Hippocampal formation (tissue), 2 donors: ENCODE measurements at places on chromosomes 4 and X.
A peak's percentile ranks its signal among the peaks of the same experiment; 100 is the strongest.

GRCh38 chr4:100071506-100071905, 118.8 kb downstream of the DDIT4L start:
- DNase-seq: no peak

DNA sequence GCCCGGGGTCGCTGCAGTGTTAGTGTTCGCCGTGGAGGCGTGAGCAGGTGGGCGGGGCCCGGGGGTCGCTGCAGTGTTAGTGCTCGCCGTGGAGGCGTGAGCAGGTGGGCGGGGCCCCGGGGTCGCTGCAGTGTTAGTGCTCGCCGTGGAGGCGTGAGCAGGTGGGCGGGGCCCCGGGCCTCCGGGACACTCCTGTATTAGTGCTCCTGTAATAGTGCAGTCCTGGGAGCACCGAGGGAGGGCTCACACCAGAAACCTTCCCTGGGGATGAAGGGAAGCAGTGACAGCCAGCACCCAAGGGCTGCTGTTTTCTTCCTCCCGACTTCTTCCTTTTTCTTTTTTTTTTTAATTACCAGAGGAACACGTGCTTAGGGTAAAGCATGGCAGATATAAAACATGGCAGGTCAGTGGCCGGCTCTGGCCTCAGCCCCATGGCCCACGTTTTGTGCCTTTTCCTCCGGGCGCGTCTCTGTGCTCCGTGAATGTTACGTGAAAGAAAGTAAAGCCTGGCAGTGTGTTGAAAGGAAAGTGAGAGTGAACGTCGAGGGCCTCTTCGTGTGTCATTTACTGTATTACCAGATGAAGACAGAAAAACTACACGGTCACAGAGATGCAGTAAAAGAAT, 42.0 kb downstream of the PCGF3 start:
- DNase-seq: no peak

DNA sequence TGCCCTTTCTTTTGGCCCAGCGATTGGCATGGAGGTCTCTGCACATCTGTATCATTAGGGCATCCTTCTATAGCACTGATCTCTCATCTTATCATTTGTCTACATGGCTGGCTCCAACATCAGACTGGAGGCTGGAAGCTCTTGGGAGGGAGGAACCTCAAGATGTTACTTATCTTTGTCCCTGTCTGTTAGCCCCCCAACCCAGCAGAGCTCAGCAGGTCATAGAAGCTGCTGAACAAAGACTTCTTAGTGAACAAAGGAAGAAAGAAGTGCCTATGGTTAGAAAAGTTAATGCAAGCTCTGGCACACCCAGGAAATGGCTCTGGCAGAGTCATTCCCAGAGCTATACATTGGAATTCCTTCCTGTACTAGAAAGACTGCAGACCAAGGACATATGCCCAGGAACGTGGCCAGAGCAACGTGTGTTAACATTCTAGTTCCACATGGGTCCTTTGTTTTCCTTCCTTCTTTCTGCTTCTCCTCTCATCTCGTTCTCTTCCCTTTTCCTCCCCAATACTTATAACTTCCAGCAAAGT, 74.0 kb downstream of the SEL1L3 start:
- DNase-seq: no peak

DNA sequence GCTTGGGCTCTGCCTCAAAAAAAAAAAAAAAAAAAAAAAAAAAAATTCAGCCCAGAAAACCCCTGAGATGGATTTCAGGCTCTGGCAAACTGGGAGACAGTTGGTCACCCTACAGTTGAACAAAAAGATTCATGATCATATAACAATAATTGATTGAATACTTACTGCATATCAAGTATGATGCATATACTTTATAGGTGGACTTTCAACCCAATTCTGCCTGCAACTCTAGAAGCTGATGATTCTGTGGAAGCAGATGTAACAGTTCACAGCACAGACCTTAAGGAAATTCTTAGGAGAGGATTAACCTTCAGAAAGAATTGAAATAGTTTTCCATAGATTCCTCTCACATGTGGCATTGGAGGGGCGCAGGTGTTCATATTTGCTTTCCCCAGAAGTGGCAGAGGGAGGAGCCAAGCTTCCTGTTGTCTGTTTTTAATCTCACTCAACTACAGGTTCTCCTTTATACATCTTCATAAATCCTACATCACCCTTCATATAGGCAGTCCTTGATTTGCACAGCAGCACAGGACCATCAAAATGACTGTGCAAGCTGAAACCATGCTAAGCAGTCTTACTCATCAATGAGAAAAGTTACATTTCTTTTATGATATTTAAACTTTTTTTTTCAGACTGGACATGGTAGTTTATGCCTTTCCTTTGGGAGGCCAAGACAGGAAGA, 149.4 kb upstream of the KLF3 start:
- no peak for DNase-seq

- no peak for DNase-seq
Measured at GRCh38 chrX:115912372-115912897, 258.1 kb upstream of the AGTR2 start.

DNA sequence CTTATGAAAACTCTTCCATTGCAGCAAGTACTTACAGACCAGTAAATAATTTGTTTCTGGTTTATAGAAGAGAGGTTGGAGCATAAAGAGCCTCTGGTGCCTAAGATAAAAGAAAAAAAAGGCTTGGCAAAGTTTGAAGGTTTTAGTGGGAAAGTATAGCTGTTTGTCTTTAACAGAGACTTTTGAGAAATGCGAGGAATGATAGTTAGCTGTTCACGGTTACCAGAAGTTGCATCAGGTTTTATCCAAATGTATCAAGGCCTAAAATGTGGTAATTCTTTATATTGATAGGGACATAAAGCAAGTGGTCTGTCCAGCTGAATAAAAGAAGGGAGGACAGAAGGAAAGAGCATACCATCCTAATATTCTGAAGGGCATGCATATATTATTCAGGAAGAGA, 29.3 kb downstream of the RAP1GDS1 start:
- DNase-seq: no peak

- DNase-seq: no peak
Measured at GRCh38 chrX:149630681-149631233, 835 bp downstream of the TMEM185A start.

GRCh38 chrX:1391370-1391706, 575 bp downstream of the SLC25A6 start:
- no peak for DNase-seq

GRCh38 chr4:112674376-112674775, 37.4 kb downstream of the LARP7 start:
- no peak for DNase-seq

- DNase-seq: no peak
Measured at GRCh38 chr4:126583509-126583908, 1049.2 kb upstream of the INTU start.

DNA sequence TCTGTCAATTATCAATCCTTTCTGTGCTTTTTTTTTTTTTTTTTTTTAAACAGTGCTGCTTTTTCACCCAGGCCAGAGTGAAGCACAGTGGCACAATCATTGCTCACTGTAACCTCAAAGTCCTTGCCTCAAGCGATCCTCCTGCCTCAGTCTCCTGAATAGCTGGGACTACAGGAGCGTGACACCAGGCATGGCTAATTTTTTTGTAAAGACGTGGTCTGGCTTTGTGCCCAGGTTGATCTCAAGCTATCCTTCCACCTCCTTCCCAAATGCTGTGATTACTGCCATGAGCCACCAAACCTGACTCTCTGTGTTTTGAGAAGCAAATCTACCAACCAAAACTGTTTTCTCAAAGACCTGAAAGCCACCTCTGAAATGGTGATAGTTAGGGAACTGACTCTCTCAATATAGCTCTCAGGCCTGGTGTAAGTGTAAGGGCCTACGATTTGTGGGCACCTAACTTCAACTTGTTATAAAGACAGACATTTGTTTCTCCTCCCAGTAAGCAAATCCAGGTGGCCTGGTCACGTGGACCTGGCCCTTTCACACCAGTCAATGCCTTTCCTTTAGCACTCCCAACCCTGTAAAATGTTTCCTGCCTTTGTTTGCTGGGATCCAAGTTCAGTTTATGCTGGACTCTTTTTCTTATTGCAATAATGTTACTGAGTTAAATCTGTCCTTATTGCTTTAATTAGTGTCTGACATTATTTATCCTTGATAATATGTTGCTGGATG, 2015.9 kb downstream of the PCDH7 start:
- DNase-seq: no peak

GRCh38 chr4:153798420-153798819, 9.5 kb upstream of the SFRP2 start:
- no peak for DNase-seq

- no peak for DNase-seq
Measured at GRCh38 chr4:182764137-182764536, 153.0 kb downstream of the DCTD start.

DNA sequence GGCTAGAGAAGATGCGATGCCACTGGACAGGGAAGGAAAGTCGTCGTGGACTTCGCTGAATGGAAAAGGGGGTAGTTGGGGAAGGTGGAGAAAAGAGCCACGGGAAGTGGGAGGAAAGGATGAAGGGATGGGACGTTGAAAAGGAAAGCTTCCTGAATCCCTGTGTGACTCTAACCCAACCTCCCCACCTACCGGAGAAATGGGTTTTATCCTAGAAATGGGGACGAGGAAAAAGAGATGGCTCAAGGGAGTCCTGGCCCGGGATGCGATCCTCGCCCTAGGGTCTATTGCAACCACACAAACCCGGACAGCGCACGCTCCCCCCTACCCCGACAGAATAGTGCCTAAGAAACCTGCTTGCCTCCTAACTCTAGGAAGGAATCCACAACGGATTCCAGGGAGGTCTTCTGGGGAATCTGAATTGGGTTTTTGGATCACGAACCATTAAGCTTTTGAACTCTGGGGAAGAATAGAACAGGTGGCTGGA, 738 bp upstream of the TSPAN5 start:
- DNase-seq: no peak

- no peak for DNase-seq
Measured at GRCh38 chrX:30283456-30284200, 25.6 kb downstream of the NR0B1 start.

GRCh38 chr4:158422546-158422945, 99.1 kb upstream of the RXFP1 start:
- DNase-seq: no peak

DNA sequence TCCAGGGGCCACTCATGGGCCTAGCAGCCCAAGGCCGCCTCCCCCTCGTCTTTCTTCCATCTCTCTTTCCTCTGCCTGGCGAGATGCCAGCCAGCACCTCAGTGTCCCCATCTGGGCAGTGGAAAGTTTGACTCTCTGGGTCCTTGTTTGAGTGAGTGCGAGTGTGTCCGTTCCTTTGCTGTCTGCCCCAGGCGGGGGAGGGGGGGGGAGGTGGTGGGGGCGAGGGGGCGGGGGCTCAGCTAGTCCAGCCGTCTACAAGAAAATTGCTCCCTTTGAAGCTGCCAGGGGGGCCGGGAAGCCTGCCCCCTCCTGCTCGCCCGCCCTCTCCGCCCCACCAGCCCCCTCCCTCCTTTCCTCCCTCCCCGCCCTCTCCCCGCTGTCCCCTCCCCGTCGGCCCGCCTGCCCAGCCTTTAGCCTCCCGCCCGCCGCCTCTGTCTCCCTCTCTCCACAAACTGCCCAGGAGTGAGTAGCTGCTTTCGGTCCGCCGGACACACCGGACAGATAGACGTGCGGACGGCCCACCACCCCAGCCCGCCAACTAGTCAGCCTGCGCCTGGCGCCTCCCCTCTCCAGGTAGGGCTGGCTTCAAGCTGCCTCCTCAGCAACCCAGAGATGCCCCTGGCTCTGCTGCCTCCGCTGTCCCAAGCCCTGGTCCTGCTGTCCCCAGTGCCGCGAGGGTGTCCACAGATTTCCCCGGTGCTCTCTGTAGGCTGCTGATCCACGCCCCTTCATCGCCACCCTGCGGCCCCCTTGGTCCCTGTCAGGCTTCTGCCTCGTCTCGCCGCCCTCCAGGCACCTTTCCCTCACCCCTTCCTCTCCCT, at the start of gene BGN:
Gene BGN, plus strand, starts transcription at position 440 of the 821 bp plus-strand sequence. CDS start 9,652 bp downstream, outside the sequence.
- peak; percentile 27 for DNase-seq

DNA sequence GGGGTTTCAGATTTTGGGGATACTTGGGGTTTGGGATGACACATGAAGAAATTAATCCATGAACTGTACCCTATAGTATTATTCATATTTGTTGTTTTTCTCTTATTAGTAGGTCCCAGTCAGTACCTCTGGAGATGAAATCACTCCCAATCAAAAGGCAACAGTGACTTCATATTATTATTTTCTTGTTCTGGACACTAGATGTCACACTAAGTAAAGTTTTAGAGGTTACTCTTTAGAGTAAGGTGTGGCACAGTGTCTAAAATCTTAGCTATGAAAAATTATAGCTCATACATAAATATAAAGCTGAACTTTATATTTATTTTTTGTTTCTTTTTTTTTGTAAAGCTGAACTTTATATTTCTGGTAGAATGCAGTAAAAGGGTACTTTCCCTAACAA, 35.1 kb downstream of the FAM114A1 start:
- peak; percentile 74 for DNase-seq

- DNase-seq: no peak
Measured at GRCh38 chrX:97399400-97399799, 515.7 kb downstream of the RPA4 start.

DNA sequence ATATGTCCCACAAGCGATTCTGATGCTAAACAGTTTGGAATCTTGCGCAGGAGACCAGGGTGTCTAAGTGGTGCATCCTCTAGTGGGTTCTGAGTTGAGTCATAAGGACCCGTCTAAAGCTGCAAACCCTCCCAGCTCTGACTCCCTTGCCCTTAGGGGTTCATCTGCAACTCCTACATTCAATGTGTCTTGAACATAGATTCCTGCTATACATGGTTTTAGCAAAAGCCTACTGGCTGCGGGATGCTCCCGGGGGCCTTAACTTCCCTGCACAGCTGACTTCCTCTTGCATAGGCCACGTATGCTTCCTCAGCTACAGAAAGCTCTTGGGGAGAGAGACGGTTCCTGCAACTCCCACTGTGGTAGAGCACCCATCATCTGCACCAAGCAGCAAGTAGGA, 236.7 kb downstream of the EVC2 start:
- DNase-seq: no peak

DNA sequence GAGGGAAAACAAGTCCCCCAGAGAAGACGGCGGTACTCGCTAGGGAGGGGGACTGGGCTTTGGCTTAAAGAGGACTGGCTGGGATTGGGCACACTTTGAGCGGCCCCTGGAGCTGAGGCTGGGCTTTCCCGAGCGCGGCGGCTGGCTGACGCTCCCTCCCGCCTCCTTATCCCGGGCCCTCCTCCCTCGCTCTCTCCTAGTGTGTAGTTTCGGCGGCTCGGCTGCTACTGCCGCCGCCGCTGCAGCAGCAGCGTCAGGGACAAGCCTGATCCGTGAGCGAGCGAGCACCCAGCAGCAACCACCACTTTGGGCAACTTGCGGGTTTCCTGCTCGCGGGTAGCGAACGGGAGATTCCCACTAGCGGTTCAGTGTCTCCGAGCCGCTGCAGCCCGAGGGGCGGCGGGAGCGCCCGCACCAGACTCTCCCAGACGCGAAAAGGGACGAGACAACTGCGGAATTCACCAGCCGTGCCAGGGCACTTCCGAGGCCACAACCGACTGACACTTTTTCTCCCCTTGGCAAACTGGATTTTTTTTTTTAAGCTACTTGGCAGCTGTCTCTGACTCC, 632 bp upstream of the PCDH7 start:
- peak; percentile 35 for DNase-seq

GRCh38 chr4:6896035-6896434, 13.6 kb upstream of the TBC1D14 start:
- no peak for DNase-seq
